Stimulated activated CD8-positive, alpha-beta memory T cell treated with anti-CD3 and anti-CD28 coated beads, Interleukin-15, amount 100 ng/mL, for 1 hour (primary cell): ENCODE measurements at places on chromosomes 2 and 18.

DNA sequence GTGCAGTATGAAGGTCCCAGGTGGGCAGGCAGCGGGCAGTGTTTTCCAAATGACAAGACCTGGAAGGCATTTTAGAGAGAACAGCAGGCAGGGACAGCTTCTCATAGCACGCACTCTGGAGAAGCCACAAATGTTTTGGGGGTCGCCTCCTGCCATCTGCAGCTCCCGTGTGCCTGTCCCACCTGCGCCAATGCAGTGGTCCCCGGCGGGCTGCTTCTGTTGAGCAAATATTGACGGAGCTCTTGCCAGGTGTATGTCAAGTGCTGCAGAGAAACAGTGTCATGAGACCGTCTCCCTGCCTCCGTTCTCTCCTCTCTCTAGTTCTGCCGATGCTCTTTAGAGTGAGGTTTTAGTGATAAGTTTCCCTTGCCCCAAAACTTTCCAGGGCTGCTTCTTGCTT, 174.8 kb downstream of the LDLRAD4 start:
- no peak for DNase-seq

DNA sequence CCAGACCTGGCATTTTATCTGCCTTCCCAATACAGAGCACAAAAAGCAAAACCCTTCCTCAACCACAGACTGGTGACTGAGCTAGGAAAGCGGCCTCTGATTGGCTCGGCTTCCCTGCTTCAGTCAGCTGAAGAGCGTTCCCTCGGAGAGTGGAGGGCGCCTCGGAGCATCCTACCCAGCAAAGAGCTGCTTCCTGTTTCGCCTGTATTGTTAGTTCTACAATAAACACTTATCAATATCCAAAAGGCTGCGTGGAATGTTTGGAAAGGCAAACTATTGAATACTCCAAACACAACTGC, 125.0 kb downstream of the CACNB4 start:
- DNase-seq, result no peak

- no peak for DNase-seq
These were observed 72.5 kb downstream of the GALR1 start for GRCh38 chr18:77321823-77322805.

DNA sequence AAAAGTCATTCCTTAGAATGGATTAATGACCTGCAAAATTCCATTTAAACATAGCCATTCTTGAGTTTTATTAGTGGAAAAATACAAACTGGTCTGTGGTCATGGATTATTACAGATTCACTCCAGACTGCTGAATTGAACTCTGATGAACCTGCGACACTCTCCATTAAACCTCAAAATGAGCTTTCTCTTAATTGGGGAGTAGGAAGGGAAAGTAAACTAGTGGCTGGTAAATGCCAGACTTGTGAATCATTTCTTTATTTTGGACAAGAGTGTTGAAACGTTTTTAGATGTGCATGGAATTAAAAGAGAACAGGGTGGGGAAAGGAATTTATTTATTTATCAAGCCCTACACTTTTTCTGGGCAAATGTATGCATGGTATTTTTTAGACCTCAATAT, 321.2 kb upstream of the FANCL start:
- no peak for DNase-seq

- DNase-seq, result no peak
These were observed 18.5 kb downstream of the GPR35 start for GRCh38 chr2:240643811-240644150.

- DNase-seq, result no peak
These were observed 8.1 kb downstream of the MBP start for GRCh38 chr18:77124452-77124922.

DNA sequence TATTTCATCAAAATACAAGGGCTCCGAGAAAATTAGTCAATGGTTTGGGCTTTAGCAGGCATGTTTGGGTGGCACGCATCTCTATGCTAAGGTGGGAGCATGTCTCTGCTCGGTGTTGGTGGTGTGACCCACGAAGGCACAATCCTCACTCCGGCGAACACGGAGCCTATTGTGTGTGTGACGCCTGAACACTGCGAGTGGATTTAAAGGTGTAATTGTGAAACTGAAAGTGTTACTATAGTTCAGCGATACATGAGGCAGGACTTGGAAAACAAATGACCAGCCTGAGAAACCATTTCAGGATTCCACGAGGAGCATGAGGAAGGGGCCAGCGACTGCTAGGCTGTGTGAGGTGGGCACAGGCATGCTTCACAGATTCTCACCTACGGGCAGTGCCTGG, 41.7 kb upstream of the LDLRAD4 start:
- no peak for DNase-seq

DNA sequence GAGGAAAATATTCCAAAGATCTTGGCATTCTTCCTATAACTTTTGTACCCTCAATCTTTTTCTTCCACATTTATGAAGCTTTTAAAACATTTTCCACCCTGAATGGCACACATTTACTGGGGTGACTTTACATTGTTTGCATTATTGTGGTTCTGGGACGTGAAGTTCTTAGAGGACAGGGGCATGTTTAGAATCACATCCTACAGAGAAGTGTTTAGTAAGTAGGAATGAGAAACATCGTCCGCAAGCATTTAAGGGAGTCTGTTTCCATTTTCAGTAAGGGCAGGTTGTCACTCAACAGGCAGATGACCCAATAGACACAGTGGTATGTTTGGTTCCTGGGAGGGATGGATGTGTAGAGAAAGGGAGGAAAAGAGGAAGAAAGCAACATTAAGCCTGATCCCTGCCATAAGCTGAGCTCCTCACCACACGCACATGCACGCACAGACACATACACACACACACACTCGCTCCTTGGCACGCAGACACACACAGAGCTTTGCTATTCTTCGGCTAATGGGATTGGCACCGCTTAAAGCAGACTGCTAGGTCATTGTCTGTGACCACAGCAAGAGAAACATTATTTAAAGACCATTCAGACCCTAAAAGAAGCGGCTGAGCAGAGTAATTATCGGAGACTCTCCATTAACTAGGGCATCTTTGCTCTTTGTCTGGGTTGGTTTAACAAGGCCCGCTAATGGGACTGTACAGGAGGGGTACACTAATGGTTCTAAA, 14.2 kb upstream of the PLEKHM3 start:
- no peak for DNase-seq

DNA sequence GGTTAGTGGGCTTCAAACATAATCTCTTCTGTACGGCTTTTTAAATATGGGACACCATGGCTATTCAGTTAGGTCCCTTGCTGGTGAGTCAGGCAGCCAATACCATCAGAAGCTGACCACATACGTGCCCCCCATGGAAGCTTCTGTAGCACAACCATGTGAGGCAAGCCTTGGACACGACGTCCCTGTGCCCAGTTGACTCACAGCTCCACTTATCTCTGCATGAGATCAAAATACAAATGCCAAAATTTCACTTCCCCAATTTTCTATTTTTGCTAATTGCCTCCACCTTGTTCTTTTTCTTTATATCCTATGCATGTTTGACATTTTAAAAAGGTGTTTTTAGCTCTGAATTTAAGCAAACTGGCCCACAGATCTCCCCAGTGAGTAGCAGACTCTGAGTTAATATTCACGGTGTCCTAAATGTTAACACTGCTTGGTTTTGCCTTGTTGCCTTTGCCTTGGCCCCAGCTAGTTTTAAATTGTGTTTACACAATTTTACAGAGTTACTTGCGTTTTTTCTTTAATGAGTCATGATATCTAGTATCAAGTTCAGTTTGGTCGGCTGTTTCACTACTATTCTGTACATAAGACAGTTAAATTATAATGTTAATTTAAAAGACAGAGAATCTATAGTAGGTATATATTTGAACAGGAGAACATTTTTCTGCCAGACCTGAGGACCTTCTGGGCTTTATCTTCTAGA, 77.5 kb downstream of the CDCA7 start:
- no peak for DNase-seq

DNA sequence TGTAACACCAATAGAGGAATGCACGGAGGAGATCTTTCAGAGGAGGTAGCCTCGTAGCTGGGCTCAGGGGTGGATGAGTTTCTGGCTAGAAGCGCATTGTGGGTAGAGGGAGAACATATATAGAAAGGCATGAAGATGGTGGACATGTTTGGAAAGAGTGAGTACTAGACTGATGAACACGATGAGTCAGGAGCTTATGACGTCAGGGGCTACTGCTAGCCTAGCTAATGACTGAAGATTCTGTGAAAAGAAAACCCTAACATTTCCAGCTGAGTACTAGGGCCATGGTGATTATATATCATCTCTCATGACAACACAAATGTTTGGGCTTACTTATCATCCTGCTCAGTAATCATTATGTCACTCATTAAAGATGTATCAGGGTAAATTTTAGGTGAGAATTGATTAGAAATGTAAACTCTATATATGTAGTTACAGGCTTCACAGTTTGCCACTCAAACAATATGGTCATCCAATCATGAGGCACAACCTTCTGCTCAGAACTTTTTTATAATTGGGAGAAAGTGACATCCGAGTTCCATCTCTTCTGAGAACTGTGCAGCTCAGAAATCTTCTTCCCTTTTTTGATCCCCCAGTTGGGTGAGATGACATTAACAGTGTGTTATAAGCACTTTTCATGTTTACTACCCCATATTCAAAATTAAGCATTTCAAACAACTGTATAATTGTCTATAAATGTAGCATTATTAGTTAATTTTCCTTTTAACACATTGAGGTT, 22.2 kb upstream of the IL1RN start:
- DNase-seq, result no peak

DNA sequence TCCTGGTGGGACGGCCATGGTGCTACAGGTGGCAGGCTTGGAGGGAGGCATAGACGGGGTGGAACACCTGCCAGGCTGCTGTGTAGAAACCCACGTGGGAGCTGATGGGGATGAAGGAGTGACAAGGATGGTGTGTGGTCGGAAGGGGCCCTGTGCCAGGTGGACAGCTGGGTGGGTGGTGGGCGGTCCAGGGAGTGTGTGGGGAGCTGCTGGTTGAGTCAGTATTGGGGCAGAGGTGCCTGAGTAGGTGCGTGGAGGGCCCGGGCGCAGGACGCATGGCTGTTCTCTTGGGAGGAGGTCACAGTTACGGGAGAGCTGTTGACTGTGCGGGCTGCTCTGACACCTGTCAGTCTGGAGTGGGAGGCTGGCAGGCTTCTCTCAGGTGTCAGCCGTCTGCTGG, 12.6 kb upstream of the D2HGDH start:
- DNase-seq, result no peak

DNA sequence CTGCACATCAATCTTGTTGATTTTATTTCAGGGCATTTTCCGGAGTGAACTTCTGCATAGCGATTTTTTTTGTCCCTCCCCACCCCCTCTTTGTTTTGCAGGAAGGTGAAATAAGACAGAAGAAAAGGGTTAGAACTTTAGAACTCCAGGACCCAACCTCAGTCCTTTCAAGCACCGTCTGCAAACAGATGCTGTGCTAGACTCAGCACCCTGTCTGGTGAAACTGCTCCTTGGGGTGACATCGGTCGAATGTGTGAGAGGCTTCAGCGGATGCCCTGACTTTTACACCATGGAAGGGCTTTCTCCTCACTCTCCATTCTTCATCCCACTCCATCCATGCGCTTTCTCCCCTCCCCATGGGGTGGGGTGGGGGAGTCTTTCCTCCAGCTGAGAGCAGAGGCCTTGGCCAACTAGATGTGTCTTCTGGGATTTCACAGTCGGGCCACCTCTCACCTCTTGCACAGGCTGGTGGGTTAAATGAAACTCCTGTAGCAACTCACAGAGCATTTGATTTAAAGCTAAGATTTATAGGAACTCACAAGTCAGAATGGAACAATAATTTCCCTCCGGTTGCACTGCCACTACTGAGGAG, 43.3 kb upstream of the EDAR start:
- DNase-seq, result no peak

GRCh38 chr18:47215554-47216138, 35.8 kb downstream of the SKOR2 start:
- no peak for DNase-seq

DNA sequence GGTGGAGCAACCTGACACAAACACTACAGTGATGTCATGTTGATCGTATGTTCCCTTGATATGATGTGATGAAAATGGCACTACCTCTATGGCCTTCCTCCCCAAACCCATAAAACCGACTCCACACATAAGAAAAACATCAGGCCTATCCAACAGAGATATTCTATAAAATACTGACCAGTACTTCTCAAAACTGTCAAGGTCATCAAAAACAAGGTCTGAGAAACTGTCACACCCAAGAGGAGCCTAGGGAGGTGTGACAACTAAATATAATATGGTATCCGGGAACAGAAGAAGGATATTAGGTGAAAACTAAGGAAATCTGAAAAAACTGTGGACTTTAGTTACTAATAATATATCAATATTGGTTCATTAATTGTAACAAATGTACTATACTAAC, 85.9 kb upstream of the FZD5 start:
- DNase-seq, result no peak

DNA sequence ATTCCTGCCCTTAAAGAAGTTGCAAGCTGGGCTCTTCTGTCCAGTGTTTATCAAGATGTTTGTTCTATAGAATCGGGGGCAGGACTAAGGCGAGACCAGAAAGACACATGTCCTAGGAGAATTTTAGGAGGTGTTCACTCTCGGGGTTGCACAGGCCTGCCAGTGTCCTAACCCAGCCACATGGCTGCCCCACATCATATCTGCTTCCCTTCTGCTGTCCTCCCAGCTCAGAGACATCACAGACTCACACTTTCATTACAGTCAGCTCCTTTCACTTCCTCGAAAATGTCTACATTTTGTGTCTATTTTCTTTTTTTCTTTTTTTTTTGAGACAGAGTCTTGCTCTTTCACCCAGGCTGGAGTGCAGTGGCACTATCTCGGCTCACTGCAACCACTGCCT, 10.7 kb upstream of the MRO start:
- DNase-seq, result no peak

GRCh38 chr2:79960519-79960918, 344.0 kb downstream of the LRRTM1 start:
- DNase-seq, result no peak

GRCh38 chr2:216335252-216335651, 37.0 kb downstream of the MARCHF4 start:
- DNase-seq, result no peak

DNA sequence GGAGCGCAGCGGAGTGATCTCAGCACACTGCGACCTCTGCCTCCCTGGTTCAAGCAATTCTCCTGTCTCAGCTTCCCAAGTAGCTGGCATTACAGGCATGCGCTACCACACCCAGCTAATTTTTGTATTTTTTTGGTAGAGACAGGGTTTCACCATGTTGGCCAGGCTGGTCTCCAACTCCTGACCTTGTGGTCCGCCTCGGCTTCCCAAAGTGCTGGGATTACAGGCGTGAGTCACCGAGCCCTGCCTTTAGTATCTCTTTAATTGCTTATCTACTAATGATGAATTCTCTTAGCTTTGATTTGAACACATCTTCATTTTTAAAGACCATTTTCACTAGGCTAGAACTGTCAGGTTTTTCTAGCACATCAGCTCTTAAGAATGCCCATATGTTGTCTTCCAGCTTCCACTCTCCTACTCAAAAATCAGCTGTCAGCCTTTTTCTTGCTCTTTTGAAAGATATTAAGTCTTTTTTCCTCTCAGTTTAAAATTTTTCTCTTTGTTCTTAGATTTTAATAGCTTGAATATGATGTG, 16.1 kb upstream of the MFSD2B start:
- DNase-seq, result no peak
